Sciatic nerve (tissue), 2 donors: ENCODE measurements at places on chromosomes 5 and 9.

DNA sequence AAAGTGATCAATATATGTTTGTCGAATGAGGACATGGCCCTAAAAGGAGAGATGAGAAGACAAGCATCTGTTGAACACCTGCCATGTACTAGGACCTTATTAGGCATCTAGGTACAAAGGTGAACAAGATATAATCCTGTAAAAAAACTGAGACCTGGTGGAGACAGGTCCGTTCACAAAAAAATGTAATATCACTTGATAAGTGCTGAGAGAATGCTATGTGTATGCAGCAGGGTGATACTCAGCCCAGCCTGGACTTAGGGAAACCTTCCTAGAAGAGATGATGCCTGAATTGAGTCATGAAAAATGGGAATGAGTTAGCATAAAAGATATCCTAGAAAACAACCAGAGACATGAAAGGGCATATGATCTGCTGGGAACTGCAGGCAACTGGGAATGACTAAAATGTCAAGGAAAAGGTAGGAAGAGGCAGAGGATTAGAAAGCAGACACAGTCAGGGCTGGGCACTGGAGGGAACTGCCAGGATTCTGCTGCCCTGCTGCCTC lies 108.5 kb downstream of the ADRB2 start:
- no peak for DNase-seq

DNA sequence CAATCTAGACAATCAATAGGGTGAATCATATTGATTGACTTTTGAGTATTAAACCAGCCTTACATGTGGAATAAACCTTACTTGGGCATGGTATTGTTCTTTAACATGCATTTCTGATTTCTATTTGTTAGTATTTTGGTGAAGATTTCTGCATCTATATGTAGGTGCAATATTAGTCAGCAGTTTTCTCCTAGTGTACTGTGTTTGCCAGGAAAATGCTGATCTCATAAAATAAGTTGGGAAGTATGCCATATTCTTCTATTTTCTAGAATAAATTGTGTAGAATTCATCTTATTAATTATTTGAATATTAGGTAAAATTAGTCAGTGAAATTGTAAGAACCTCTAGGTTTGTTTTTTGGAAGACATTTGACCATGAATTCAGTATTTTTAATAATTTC lies 38.4 kb downstream of the ANXA2R start:
- no peak for DNase-seq

DNA sequence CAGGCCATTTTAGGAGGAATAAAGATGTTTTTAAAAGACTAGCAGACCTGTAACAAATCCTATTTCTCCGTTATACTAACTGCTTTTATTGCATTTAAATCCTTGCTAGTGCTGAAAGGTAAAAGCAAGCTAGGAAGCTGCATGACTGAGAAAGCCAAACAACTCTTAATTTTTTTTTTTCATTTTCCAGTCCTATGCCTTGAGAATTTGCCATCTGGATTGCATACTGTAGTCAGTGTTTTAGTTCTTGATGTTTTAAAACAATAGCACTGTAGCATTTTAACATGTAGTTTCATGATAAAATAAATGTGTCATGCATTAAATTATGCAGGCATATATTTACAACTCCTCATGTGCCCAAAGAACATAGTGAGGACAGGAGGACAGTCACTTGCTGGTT lies 108.4 kb upstream of the FGF10 start:
- DNase-seq: no peak

DNA sequence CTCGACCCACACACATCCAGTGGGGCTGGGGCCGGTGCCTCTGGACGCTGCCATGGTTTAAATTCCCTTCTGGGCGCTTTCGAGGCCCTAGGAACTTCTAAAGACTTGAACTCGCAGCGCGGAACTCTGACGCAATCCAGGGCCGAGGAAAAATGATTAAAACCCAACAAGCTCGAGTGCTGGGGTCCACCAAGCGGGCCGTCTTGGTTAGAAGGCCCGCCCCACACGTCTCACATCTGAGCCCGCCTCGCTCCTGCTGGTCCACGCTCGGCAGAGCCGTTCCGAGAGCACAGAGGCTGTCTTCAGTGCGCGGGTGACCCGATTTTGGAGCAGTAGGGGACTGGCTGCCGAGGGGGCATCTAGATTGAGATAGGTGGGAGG lies 1.5 kb downstream of the CRHBP start:
- no peak for DNase-seq

- no peak for DNase-seq
Observed at GRCh38 chr5:1498623-1499416, 24.9 kb downstream of the LPCAT1 start.

DNA sequence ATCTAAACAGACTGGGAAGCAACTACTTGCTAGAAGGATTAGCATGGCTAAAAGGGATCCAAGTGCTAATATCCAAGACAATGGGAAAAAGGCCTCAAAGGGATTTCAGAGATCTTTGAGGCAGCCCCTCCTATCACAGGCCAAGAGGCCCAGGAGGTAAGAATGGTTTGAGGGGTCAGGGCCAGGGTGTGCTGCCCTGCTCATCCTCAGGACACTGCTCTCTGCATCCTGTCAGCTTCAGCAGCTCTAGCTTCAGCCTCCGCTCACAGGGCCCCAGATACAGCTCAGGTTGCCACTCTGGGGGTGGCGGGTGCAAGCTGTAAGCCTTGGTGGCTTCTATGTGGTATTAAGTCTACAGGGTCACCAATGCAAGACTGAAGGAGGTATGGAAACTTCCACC lies 278.7 kb downstream of the PARP8 start:
- DNase-seq: no peak
